Islet precursor cell (in vitro differentiated cells): ENCODE measurements at places on chromosomes 12 and 14.

GRCh38 chr12:116200812-116201211 is 76.7 kb downstream of the MED13L start:
- DNase-seq = no peak

GRCh38 chr12:34336619-34337465 is 314.5 kb downstream of the ALG10 start:
- no peak for DNase-seq

- DNase-seq = no peak
These were observed 18.5 kb downstream of the TSPAN19 start for GRCh38 chr12:85017618-85018017.

GRCh38 chr14:87002776-87003175 is 990.2 kb downstream of the GALC start:
- DNase-seq = no peak

GRCh38 chr14:72549854-72550253 is 344.0 kb downstream of the DPF3 start:
- DNase-seq = no peak

GRCh38 chr12:21301-22189 is 45.0 kb upstream of the IQSEC3 start:
- DNase-seq = peak; percentile 54

DNA sequence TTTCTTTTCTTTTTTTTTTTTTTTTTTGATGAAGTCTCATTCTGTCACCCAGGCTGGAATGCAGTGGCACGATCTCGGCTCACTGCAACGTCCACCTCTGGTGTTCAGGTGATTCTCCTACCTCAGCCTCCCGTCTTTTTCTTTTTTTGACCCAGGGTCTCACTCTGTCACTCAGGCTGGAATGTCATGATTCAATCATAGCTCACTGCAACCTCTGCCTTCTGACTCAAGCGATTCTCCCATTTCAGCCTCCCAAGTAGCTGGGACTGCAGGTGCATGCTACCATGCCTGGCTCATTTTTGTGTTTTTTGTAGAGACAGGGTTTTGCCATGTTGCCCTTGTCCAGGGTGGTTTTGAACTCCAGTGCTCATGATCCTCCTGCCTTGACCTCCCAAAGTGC is 12.0 kb downstream of the FUT8 start:
- DNase-seq = peak; percentile 53

DNA sequence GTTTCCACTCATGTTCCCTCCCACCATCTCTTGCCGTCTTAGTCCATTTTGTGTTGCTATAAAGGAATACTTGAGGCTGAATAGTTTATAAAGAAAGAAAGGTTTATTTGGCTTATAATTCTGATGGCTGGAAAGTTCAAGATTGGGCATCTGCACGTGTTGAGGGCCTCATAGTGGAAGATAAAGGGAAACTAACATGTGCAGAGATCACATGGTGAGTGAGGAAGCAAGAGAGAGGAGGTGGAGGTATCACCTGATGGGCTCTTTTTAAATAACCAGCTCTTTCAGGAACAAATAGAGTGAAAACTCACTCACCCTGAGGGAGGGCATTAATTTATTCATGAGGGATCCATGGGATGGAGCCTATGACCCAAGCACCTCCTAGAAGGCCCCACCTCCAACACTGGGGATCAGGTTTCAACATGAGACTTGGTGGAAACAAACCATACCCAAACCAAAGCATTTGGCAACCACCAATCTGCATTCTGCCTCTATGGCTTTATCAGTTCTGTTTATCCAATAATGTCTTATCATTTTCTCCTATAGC is 29.5 kb downstream of the MYO1H start:
- no peak for DNase-seq

- no peak for DNase-seq
These were observed 10.8 kb upstream of the IPO8 start for GRCh38 chr12:30706476-30706875.

DNA sequence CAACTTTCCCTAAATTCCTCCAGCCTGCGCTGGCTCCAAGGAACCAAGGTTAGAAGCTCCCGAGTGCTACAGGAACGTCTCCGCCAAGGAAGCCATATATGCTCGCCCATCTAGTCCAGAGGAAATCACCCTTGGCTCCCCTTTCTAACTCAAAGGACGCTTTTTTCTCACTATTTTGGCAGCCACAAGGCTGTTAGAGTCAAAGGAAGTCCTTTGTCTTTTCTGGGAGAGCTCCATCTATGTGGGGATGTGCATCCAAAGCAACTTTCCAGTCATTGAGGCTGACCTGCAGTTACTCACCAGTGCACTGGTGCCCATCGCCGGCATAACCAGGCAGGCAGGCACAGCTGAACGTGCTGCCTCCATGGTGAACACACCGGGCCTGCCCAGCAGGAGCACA is 37.6 kb downstream of the RTRAF start:
- no peak for DNase-seq

- peak; percentile 42 for DNase-seq
These were observed 71.3 kb downstream of the PRIMA1 start for GRCh38 chr14:93716746-93717667.

GRCh38 chr12:112161711-112162110 is 36.4 kb downstream of the TRAFD1 start:
- DNase-seq = no peak

DNA sequence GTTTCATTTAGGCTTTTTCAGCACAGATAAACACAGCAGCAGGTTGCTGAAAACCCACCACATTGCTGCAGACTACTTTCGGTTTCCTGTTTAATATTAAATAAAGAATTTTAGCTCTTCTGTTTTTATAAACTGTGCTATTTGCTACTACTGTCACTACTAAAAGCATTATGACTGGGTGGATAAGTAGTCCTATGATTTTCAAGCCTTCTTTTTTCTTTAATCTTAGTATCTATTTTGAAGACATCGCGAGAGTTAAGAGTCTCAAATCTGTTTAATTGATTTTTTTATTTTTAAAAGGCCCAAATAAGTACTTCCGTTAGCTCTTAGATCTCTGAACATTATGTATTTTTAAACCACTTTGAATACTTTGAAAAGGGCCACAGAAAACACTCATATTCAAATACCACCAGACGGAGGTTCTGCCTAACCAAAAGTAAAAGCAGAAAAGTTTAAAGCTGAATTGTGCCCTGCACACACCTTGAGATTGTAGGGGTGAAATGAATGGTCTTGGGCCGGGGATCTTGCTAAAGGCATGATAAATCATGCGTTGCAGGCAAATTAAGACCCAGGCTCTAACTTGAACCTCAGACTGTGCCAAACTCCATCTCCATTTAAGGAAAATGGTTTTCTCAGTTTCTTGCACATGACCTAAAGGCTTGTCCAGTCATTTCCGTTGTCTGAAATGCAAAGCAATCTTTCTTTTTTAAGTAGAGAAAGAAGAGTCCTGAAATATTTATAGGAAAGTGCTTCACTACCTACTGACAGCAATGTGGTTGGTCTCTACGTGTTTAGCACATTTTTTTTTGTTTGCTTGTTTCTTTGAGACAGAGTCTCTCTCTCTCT is 13.6 kb upstream of the FOXN3 start:
- peak; percentile 28 for DNase-seq

DNA sequence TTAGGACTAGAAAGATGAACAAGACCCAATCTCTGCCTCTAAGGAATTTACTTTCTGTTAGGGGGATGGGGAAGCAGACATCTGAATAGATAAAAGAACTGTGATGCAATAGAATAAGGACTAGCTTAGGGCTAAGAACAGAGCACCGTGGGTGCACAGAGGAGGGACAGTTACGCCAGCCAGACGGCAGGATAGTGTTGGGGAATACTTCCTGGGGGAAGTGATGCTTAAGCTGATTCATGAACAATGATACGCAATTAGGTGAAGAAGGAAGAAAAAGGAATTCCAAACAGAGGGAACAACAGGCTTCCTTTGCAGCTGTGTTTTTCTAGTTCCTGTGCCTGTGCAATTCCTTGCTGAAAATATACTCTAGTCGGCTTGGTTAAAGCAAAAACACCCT is 501.1 kb downstream of the APAF1 start:
- DNase-seq = no peak

DNA sequence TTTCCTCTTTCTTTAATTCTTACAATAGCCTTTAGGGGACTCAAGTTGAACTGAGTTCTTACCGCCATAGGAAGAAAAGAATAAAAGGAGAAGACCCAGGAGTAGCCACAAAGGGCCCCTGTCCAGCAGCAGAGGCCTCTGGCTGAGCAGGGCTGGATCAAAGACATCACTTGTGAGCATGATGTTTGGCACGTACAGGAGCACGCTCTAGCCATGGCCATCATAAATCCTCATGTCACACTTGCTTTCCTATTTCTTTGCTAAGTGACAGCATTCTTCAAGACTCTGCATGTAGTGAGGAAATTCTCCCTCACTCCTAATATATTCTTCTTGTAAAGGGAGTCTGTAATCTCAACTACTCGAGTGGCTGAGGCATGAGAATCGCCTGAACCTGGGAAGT is 15.7 kb downstream of the CLEC4C start:
- no peak for DNase-seq

- no peak for DNase-seq
These were observed 26.1 kb downstream of the SGPP1 start for GRCh38 chr14:63701606-63702299.

GRCh38 chr12:130776857-130777339 is 60.8 kb upstream of the RIMBP2 start:
- no peak for DNase-seq

DNA sequence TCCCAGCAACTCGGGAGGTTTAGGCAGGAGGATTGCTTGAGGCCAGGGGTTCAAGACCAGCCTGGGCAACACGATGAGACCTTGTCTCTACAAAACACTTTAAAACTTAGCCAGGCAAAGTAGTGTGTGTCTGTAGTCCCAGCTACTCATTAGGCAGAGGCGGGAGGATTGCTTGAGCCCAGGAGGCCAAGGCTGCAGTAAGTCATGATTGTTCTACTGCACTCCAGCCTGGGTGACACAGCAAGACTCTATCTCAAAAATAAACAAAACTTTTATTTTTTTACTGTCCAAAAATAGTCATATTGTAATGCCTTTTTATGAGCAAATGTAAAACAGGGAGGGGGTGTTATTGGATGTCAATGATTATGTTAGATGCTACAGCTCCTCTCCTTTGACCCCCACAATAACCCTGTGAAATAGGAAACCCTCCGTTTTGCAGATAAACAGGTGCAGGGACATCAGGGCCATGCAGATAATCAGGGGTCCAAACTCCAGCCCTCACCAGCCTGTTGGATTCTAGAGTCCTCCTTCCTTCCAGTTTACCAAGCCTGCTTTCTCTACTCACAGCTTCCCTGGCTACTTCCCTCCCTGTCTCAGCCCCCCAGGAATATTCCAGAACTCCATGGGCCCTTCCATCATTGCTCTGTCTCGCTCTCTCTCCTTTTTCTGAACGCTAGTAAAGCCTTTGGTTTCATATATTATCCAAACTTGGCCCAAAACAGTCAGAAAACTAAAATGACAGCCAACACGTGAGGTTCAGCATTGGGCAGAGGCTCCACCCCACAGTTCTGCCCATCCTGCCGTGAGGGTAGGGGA is 5.9 kb upstream of the FBLN5 start:
- no peak for DNase-seq

DNA sequence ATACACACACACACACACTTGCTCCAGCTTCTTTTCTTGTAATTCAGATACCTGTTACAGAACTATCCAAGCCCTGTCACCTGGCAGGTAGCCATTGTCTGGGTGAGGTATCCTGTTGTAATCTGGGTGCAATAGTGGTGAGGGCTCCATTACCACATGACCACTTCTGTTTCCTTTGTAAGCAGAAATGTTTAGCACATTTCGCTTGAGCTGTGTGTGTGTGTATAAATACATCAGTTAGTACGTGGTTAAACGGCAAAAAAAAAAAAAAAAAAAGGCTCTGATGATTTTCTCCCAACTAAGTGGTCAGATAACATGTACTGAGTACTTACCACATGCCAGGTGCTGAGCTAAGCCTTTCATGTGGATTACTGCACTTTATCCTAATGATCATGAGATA is 129.3 kb upstream of the SSTR1 start:
- no peak for DNase-seq

DNA sequence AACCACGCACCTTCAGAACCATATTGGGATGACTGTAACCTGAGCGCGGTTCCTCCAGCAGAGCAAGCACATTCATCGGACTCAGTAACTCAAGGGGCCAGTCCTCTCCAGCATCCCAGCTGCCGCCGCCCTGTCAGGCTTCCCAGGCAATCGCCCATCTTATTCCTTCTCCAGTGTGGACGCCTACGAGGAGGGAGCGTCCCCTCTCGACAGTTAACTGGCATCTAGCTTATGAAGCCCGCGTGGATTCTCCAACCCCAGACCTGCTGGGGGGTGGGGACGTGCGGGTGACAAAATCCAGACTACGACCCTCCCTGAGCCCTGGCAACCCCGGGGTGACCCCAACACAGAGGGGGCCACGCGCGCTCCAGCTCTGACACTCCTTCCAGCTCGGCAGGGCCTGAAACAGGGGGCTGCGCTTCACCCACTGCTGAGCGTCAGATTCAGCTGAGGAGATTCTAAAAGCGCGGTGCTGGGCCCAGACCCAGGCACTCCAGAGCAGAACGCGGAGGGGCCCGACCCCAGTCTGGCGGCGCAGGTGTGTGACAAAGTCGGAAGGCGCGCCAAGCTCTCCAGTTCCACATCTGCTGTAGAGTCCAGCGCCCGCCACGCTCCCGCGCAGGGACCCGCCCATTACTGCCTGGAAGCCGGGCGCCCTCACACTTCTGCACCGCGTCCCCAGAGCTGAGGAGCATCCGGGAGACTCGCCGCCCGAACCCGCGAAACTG is 43.9 kb upstream of the ESR2 start:
- peak; percentile 91 for DNase-seq

- no peak for DNase-seq
These were observed 177.0 kb downstream of the ALX1 start for GRCh38 chr12:85457016-85457415.

DNA sequence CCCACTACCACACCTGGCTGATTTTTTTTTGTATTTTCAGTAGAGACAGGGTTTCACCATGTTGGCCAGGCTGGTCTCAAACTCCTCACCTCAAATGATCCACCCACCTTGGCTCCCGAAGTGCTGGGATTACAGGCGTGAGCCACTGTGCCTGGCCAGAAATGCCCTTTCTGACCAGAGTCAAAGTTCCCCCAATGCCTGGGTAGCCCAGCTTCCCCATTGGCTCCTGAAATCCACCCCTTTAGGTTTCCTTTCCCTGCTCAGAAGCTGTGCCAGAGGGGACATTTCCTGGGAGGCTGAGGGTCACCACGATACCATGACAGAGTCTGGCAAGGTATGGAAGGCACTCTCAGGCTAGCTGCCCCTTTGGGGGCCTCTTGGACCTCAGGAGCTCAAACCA is 3.5 kb downstream of the GSTZ1 start:
- no peak for DNase-seq

- no peak for DNase-seq
These were observed 27.7 kb upstream of the BBS10 start for GRCh38 chr12:76375939-76376338.

DNA sequence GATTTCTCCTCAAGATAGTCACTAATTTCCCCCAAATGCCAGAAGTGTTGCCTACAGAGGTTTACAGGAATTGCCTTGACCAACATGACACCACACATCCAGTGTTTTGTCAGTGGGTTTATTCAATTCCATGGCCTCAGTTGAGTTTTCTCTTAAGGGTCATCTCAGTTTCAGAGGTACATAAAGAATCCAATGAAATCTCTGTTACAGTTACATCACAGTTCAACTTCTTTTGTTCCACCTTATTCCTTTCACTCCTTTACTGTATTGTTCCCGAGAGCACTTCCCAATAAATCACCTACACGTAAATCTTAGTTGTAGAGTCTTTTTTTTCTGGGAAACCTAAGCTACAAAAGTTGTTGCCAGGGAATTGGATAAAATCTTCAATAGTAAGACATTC is 73.6 kb upstream of the GARIN6 start:
- DNase-seq = no peak

GRCh38 chr14:81849714-81850113 is 316.1 kb upstream of the SEL1L start:
- DNase-seq = no peak

GRCh38 chr12:89909753-89910152 is 201.1 kb upstream of the ATP2B1 start:
- DNase-seq = no peak

GRCh38 chr12:531951-532585 is 72.3 kb downstream of the B4GALNT3 start:
- DNase-seq = no peak
